ENCODE measurements at places on chromosomes 3 and 15.

DNA sequence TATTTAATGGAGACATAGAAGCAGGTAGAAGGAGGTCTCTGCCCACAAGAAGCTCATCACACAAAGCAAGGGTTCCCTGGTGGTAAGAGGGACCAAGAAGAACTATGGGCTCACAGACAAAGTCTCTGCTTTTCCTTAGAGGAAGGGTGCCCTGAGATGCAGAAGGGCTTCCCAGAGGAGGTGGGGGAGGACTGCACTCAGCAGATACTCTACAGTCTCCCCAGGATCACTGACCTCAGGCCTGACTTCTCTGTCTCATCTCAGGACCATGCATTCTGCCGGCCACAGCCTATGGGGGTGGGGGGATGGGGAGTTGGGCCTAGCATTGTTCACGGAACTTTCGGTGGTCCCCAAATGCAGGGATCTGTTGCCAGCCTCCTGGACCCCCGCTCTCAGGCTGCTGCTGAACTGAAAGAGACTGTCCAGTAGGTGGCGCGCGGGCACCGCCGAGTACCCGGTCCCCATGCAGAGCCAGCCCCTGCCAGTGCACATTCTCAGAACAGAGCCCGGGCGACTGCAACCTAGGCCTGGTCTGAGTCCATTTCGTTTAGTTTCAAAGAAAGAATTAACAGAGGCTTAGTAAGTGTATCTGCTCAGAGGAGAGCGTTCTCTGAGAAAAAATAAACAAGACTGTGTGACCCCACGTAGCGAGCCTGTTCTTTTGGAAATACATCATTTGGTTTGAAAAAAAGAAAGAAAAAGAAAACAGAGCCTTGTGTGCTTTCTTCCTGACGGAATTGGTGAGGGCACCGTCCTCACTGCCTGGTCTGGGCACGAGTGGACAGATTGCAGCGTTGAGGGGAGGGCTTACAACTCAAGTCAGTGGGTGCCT is 74.1 kb downstream of the LRTM1 start:
- DNase-seq: peak; percentile 56

- no peak for DNase-seq
Observed at GRCh38 chr15:27483124-27483523, 512.1 kb downstream of the GABRG3 start.

GRCh38 chr15:28989239-28989830 is 103.6 kb downstream of the APBA2 start:
- DNase-seq: no peak

DNA sequence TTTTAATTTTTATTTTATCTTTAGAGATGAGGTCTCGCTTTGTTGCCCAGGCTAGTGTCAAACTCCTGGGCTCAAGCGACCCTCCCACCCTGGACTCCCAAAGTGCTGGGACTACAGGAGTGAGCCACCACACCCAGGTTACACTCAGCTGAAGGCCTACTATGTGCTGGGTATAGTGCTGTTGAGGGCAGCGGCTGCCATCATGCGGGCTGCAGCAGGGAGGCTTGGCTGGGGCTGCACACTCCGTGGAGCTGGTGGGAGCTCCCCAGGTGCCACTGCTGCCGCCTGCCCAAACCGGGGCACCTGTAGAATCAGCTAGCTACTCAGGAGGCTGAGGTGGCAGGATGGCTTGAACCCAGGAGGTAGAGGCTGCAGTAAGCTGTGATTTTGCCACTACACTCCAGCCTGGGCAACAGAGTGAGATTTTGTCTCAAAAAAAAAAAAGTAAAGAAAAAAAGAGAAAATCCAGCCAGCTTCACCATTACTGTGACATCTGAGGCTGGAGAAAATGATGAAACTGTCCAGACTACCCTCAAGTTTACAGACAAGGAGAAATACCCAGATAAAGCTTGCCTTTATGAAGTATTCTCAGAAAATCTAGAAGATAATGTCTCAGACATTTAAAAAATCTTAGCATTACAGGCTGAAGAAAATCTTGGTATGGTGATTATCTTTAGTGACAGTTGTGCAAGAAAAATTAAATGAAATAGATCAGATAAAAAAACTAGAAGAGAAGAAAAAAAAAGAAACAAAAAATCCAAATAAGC is 42.1 kb downstream of the CRABP1 start:
- DNase-seq: no peak
